AG09309 (cell line): ENCODE measurements at places on chromosomes 3 and 15.

GRCh38 chr15:83890587-83890986, 236.7 kb downstream of the ADAMTSL3 start:
- DNase-seq: no peak

DNA sequence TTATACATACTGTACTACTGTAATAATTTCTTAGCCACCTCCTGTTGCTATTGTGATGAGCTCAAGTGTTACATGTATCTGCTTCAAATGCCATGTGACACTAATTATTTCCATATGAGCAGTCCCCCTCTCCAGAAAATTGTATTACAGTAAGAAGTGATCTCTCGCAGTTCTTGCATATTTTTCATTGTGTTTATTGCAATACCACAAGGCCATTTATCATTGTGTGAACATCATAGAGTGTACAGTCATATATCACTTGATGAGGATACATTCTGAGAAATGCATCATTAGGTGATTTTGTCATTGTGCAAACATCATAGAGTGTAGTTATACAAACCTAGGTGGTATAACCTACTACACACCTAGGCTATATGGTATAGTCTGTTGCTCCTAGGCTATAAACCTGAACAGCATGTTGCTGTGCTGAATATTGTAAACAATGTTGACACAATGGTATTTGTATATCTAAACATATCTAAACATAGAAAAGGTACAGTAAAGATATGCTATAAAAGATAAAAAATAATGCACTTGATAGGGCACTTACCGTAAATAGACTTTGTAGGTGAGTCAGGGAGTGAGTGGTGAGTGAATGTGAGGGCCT, 189.6 kb upstream of the MLF1 start:
- peak; percentile 14 for DNase-seq

DNA sequence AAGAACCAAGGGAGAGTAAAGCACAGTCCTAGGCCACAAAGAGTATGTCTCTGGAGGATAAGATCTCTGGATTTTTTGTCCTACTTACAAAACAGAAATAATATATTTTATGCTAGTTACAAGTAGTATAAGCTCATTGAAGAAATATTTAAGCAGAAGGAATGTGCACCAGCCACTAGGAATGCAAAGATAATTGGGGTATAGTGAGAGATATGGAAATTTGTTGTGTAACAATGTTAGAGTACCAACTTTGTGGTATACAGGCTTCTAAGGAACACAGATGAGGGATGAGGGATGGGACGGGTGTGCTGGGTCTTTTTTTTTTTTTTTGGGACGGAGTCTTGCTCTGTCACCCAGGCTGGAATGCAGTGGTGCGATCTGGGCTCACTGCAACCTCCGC, 26.5 kb downstream of the AKAP13 start:
- DNase-seq: no peak

DNA sequence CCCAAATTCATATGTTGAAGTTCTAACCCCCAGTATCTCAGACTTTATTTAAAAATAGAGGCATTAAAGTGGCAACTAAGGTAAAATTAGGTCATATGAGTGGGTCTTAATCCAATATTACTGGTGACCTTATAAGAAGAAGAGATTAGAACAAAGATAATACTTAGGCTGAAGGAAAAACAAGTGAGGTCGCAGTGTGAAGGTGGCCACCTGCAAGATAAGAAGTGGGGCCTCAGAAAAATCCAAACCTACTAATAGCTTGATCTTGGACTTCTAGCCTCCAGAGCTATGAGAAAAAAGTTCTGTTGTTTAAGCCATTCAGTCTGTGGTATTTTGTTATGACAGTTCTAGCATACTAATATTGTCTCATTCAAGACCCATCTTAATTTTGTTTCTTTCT, 159.9 kb upstream of the PEX5L start:
- DNase-seq: no peak

DNA sequence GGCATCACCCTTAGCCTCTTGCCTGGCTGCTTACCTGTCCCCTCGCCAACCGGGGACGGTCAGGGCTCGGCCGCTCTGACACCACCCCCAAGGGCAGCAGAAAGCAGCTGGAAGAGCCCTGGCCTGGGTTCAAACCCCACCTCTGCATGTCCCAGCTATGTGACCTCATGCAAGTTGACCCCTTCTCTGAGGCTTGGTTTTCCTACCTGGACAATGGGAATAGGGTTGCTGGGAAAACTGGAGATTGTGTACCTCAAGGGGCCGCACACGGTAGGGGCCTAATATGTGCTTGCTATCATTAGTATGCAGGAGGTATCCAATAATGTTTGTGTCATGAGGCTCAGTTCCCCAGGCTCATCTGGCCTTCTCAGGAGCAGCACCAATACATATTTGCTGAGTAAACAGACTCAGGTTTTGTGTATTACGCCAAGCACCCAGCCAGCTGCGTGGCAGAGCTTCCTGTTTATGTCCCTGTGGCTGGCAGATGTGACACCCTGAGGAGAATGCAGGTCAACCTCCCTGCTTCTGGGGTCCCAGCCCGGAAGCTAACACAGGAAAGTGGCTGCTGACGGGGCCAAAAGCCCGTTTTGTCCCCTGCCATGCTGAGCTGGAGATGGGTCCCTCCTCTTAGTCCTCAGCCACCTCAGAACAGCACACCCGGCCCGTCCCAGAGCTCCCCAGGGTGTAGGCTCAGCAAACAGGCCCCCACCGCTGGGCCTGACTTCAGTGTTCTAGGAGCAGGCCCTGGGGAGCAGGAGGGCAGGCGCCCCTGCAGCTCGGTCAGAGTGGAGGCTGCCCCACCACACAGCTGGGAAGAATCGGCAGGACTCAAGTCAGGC, 29.7 kb downstream of the PLXND1 start:
- DNase-seq: no peak

GRCh38 chr3:113758389-113759024, 11.7 kb downstream of the ATP6V1A start:
- peak; percentile 52 for DNase-seq

GRCh38 chr15:50500352-50500751, 46.1 kb downstream of the USP50 start:
- no peak for DNase-seq

DNA sequence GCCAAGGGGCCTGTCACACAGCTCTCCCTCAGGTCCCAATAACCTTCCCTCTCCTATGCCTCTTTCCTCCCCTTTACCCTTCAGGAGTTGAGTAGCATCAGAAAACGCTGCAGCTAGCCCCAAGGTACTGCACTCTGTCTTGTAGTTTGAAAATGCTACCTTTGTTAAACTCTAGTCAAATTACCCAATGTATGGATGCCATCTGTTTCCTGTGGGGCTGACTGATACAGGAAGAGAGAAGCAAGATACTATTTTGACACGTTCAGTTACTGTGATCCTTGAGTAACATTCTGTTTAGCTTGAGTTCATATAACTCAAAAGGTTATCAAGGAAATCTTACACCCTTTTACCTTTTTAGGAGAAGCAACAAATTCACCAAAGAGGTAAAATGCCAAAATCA, 493.1 kb downstream of the FHIT start:
- no peak for DNase-seq

DNA sequence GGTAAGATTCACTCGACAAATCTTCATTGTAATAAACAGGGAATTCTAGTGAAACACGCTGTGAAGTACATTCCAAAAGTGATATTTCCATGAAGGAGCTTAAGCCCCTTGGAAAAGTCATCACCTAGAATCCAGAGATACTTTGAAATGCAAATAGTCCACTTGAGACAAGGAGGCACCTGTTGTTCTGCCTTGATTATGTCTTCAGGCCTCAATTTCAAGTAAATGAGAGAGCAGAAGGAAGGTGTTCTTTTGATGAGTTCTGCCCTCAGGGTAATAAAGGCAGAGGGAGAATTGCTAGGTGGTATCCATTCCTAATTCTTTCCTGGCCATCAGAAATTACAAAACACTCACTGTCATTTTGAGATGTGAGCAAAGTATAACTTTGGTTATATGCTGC, 162.1 kb downstream of the CADM2 start:
- no peak for DNase-seq

GRCh38 chr15:39946862-39947261, 12.9 kb downstream of the EIF2AK4 start:
- DNase-seq: no peak

GRCh38 chr3:4656059-4656458, 162.9 kb downstream of the ITPR1 start:
- peak; percentile 46 for DNase-seq

DNA sequence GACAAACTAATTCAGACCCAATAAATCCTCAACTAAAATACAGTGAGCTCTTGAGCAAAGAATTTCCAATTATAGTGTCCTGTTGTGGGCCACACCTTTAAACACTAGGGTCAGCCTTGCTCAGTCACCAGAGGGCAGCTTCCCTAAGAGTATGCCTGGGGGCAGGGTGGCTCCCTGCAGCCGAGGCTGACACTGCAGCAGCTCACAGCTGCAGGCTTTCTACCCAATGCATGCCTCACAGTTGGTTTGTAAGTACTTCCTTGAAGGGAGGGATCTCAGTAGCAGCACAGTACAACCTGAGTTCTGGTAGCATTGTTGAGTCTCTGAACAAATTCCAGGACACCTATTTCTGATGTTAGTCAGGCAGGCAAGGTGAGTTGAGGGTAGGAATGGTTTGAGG, 335.6 kb downstream of the TUSC7 start:
- DNase-seq: no peak

DNA sequence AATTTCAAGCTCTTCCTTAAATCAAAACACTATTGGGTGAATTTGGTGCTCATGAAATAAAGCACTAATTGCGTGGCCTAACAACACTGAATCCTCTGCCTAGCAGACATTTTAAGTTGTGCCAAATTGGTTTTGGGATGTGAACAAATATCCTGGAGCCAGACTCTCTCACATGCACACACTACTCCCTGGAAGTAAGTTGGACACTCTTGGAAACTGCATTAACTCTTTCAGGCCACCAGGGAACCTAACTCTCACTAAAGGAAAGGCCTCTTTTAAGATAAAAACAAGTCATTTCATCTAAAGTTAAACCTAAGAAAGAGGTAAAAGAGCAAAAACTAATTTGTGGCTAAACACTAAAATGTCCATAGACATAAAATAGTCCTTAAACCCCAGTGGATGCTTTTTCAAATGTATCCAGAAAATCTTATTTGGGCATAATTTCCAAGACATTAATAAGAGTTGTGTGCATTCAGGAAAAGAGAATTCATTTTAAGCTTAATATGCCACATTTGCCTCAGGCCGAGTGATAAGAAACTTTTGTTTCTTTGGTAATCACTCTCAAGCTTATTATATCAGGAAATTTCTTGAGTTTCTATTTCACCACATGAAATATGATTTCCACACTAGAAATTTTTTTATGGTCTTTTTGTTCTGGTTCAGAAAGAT, 61.8 kb downstream of the ZBTB20 start:
- DNase-seq: no peak

- no peak for DNase-seq
Measured at GRCh38 chr3:18964640-18965039, 183.7 kb upstream of the KCNH8 start.

GRCh38 chr15:98124581-98124980, 164.1 kb downstream of the ARRDC4 start:
- no peak for DNase-seq

- no peak for DNase-seq
Measured at GRCh38 chr15:85379403-85380131, 836 bp upstream of the AKAP13 start.

- no peak for DNase-seq
Measured at GRCh38 chr3:14119651-14120050, 5.0 kb downstream of the CHCHD4 start.

DNA sequence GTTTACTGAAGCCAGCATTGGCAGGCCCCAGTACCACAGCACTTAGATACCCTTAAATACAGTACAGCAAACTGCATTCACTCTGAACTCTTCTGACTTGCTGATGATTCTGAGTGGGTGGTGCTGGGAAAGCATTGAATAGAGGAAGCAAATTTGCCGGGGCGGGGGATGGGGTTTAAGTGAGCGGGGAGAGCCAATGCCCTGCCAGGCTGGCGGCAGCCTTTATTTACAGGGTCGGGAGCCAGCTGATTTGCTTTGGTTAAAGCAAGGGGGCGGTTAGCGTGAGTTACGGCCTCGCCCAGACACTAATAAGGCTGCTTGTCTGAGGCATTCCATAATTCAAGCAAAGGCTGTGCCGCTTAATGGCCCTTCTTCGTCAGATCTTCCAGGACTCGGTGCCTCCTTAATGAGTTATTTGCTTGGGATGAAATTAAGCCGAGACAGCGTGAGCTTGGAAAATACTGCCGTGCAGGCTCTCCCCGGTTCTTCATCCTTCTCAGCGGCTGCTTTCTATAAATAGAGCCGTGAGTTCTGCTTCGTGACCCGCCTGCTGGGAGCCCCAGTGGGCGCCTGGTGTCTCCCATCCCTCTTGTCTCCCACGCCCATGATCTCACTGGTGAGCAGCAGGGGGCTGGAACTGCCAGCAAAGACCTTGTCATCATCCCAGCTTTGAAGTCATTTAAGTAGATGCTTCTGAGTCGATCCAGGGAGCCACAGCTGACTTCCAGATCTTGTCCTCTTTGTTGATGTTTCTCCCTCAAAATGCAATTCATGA, 25.8 kb downstream of the SPSB4 start:
- DNase-seq: peak; percentile 7

DNA sequence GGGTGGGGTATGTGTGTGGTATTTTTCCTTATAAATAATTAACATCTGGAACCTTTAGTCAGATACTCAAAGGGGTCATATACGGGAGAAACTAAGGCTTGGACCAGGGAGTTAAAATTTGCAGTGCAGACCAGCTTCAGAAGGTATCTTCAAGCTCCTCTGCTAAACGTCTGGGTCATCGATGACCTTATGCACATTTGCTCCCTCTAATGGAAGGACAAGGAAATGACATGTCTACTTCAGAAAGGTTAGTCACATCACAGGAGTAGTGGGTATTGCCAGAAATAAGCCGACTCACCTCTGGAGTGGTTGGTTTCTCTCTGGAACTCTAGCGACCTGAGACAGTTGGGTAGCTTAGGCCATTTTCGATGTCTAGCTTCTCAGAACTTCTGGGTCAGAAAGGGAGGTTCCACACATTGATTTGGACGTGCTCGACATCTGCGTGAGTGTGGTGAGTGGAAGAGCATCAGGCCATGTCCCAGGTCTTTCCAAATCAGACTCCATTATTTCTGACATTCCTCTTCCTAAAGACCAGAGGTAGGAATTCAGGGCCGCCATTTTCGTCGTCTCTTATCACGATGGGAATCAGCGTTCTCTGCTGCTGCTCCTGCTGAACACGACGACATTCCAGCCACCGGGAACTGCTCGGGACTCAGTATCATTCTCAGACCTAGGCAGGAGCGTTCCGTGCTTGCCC, 31.8 kb upstream of the RASA2 start:
- peak; percentile 62 for DNase-seq

DNA sequence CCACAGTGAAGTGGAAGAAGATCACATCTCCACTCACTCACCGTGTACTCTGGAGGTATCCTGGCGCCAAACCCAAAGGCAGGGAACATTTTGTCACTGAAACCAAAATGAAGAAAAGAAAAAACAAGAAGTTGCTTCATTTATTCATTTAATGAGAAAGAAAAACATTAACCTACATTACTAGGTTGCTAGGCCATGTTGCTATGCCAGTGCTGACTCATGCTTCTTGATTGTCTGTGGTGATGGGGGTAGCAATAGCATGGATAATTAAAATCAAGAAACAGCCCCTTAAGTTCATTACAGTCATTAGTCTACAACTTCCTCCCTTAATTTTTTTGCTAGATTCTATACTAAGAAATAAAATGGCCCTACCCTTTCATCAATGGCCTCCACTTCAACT, 52.7 kb upstream of the MRPL3 start:
- no peak for DNase-seq
